ENCODE measurements at places on chromosomes 2 and 18.

DNA sequence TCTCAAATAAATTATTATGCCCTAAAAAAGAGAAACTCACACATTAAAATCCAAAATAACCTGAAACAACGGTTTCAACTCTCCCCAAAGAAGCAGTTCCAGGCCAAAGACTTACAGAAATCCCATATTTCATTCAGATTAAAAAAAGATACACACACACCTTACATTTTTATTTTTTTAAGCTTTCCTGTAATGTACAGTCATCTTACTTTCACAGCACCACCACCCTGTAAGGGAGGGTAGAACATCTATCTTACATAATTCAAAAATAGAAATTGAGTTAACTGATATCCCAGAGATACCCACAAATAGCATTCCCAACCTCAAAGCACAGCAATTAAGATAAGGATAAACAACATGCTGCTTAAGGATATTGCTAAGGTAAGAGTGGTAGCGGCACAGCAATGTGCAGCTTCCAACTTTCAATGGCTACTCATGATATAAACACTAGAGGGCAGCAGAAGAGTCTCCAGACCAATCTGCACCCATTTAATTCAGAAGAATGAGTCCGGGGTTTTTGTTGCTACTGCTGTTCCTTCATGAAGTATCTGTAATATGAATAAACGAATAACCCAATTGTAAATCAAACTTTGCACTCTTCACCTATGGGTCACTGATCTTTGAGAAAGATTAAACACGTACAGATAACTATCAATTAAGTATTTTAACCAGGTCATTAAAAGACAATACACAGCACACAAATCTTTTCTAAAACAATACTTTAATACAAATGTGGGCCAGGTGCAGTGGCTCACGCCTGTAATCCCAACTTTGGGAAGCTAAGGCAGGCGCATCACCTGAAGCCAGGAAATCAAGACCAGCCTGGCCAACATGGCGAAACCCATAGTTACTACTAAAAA, 11.3 kb downstream of the GFPT1 start:
- DNase-seq, result peak; percentile 80

- no peak for DNase-seq
These were observed 93.6 kb upstream of the HNMT start for GRCh38 chr2:137870682-137871081.

- DNase-seq, result no peak
These were observed 476 bp downstream of the MSTN start for GRCh38 chr2:190062053-190062452.

- DNase-seq, result no peak
These were observed 9.5 kb upstream of the CYBRD1 start for GRCh38 chr2:171512683-171513195.

DNA sequence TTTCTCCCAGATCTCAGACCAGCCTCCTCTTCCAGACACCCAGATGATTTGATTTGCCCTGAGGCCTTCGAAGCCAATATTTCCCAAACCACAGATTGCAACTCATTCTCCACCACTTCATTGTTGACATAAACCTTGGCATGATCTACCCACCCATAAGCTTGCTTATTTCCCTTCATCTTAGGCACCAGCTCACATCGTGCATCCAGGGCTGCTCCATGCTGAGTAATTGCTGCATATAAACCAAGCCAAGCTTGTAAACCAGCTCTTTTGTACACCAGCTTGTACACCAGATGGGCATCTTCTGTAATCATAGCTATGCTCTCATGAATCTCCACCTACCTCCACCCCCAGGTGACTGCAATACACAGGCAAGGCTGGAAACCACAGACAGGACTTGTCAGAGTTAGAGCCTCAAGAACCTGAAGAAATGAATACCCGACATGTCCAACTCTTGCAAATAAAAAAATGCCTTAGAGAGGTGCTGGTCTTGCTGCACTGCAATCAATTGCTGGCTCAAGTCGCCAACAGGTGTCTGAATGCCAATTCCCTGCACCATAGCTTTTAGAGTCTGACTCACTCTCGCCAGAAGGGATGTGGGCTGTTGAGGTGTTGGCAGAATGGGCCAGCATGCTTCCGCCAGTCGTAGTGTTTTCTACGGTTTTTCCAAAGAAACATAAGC, 31.5 kb downstream of the TRABD2A start:
- DNase-seq, result no peak

All from KBM-7 (cell line).